NCI-H69 (cell line): ENCODE measurements at places on chromosomes 2 and 18.

- no peak for DNase-seq
These were observed 64.0 kb downstream of the SLC40A1 start for GRCh38 chr2:189516546-189516945.

GRCh38 chr2:224401641-224402342 lies at the start of gene FAM124B:
TSS of gene FAM124B (minus strand) at chr2:224402107. CDS start at chr2:224401768, 339 bp downstream.
- DNase-seq: peak; percentile 53

GRCh38 chr2:65574993-65575392 lies 142.6 kb upstream of the SPRED2 start:
- no peak for DNase-seq

- peak; percentile 38 for DNase-seq
These were observed 86.0 kb downstream of the EPHA4 start for GRCh38 chr2:221486106-221486505.

DNA sequence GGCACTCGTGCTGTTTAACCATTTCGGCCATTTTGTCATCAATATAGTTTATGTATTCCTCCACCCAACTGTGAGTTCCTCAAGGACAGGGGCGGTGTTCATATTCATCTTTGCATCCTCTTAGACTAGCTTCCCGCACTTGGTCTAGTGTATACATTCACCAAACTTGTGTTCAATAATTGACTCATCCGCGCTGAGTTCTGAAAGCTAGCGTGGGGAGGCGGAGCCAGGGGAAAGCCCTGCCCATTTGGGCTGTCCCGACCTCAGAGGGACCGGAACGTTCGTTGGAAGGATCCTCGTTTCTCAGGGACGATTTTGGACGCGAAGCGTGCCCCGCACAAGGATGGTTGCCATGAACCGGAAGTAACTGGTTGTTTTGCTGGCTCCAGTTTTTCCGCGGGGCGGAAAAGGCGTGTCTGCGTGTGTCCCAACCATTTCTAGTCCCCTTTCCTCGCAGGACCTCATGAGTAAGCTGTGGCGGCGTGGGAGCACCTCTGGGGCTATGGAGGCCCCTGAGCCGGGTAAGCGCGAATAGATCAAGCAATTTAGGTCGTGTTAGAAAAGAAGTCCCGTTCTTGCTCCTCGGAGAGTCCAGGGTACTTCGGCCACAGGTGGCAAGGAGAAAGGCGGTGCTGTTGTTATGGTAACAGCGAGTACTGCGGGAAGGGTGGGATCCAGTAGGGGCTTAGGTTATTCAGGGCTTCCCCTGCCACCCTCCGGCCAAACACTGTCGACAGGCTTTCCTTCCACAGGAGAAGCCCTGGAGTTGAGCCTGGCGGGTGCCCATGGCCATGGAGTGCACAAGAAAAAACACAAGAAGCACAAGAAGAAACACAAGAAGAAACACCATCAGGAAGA lies at the start of gene INO80B:
Gene INO80B, plus strand, starts transcription at position 434 of the 858 bp plus-strand sequence. Its CDS starts 30 bp downstream, at position 464.
- peak; percentile 94 for DNase-seq

DNA sequence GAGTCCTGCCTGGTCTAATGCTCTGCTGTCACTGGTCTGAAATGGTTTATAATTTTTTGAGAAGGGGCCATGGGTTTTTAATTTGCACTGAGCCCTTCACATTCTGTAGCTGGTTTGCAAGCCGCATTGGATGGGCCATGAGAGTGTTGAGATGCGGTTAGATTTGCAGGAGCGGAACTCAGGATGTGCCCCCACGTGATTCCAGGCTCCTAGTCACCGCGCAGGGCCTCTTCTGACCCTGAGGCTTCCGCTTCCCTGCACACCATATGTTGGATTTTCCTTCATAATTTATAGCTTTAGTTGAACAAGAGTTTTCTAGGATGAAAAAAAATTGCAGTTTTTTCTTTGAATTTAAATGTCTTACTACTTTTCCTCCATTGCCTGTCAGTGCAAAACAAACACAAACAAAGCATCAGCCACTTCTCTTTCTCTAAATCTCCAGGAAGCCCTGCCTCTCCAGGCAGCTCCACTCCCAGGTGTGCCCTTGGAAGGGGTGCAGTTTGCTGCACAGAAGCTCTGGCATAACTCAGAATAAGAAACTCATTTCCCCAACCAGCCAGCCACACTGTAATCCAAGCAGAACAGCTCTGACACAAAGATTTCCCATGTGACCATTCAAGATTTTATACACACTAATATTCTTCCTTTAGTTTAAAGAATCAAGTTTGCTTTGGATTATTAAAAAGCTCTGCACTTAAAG lies 18.4 kb upstream of the TPO start:
- no peak for DNase-seq

GRCh38 chr18:55634545-55634944 lies 46.6 kb upstream of the TCF4 start:
- DNase-seq: no peak

DNA sequence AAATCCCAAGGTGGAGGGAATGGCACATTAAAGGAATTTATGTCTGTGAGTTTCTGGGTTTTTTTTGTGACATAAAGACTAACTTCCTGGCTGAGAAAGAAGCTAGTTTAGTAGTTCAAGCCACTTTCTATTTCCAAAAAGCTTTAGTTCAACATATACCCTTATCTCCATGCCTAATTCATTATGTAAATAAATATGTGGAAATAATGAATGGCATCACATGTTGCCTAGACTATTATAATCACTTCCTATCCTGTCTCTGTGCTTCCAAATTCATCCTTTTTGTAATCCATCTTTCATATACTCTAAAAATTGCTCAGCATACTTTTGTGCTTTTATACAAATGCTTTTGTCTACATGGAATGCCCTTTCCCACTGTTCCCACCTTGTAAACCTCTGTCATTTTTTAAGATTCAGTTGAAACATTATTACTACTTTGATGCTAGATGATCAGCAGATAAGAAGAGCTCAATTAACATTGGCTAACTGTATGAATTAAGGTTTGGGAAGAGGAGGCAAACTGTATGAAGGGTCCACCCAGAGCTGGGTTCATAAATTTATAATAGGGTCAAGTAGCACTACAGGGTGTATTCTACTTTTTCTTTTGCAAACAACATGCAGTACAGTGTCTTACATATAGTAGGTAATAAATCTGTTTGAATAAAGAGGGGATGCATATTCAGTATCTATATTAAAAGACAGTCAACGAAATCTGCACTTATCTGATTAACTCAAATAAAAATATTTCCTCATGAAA lies 61.7 kb upstream of the MTIF2 start:
- DNase-seq: no peak

DNA sequence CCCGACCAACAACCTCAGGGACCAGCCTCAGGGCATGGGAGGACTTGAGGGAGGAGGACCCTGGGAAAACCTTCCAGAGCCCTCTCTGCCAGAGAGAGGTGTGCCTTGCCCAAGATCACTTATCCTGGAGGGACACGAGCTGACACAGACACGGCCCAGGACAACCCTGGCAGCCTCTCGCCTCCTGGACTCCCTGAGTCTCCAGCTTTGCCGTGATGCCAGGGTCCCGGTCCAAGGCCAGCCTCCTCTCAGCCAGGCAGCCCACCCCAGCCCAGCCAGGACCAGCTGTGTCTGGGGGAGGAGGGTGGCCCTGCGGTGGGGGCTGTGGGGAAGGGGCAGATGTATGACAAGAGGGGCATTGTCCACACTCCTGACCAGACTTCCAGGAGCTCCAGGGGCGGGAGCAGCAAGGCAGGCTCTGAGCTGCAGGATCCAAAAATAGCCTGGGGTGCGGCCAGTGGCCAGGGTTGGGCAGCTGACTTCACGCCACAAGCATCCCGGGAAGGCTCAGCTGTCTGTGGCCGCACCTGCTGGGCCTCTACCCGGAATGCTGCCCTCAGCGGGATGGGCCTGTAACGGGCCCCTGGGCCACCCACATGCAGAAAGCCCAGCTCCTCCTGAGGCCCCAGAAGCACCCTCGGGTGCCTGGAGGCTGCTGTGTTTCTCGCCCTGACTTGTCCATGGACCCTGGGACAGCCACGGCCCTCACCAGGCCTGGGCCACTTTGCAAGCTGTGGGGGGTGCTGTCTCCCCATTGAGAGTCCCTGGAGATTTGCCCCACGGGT lies 65.5 kb upstream of the GPC1 start:
- no peak for DNase-seq

DNA sequence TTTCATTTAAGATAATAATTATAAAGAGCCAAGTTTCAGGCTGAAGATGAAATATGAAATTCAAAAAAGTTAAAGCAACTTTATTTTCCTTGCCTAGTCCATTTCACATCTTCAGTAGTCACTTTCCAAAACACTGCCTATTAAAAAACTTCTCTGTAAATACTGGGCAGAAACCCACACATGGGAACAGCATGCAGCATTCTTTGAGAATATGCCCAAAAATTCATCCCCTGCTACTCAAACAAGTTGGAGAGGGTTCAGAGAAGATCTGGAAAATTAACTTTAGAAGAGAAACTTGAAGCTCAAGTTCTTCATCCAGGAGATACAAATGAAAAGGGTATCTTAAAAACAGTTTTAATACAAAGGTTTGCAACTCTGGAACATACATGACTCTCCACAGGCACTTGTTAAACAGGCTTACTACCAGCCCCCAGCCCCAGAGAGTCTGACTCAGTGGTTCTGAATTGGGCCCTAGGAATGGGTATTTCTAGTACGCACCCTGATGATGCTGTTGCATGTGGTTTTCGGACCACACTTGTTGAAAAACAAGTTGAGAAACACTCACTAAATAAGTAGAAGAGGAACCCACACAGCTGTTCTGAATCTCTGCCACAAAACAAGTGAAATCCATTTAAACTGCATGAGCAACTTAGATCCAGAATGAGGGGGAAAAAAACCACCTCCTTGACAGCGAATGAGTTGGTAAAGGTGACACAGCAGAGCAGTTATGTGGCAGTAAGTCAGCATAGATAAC lies 329.1 kb downstream of the SATB2 start:
- no peak for DNase-seq

GRCh38 chr2:222433332-222434173 lies 9.2 kb downstream of the SGPP2 start:
- peak; percentile 81 for DNase-seq

DNA sequence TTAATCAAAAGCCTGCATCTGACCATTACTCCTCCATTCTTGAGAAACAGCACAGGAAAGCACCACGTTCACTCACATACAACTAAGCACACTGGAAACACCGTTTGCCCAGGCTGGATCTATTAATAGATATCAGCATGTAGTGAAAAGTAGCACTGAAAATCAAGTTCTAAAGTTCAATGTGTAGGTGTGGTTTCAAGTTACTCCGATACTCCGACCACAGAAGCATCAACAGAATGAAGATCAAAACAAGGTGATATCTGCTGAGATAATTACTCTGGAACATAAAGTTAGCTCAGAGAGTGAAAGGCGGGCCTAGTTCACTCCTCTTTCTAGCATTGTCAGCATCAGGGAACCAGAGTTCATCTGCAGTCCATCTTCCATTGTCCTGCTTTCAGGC lies 1367.4 kb upstream of the ACVR2A start:
- DNase-seq: no peak

DNA sequence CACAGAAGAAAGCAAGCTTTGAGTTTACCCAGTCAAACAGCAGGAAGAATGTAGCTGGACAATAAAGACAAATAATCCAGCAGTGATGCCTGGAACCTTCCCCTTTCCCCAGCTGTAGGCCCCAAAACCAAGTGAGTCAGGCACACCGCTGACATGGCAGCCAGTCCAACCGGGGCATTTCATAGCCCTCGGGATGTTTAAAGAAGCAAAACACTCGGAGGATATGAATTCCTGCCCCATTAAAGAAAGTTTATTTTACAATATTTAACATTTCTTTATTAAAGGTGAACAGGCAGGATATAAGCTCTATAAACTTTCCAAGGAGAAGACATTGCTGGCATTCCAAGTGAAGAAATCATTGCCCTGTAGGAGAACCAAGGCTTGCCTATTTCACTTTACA lies 507.6 kb upstream of the TNP1 start:
- no peak for DNase-seq

DNA sequence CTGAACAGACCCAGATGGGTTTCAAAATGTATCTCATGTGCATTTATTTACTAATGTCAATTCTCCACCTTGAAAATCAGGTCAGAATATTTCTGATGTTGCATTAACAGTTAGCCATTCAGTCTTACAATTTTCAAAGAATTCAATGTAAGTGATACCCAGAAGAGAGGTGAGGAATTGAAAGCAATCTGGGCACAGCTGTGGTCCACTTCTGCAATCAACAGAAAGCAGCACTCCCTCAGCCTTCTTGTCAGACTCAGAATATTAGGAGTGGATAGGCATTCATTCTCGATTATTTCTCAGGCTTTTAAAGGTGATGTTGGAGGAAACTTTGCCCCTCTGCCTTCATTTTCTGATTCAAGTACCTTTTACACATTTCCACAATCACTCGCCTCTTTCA lies 15.7 kb downstream of the CCL20 start:
- DNase-seq: no peak

DNA sequence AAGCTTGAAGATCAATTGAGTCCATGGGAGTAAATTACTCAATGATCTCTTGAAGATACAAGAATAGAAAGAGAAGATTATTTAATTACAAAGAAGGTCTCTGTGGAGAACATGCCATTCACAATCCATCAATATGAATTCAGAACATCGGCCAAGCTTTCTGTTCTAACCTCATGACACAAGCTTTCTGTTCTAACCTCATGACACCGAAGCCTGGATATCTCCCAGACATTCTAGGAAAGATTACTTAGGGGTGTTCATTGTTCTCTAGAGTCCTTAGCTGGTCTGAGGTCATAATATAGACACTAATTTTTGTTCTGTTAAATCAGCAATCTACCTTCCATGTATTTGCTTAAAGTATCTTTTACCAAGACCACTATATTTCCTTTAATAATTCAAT lies 95.5 kb downstream of the RDH14 start:
- no peak for DNase-seq

DNA sequence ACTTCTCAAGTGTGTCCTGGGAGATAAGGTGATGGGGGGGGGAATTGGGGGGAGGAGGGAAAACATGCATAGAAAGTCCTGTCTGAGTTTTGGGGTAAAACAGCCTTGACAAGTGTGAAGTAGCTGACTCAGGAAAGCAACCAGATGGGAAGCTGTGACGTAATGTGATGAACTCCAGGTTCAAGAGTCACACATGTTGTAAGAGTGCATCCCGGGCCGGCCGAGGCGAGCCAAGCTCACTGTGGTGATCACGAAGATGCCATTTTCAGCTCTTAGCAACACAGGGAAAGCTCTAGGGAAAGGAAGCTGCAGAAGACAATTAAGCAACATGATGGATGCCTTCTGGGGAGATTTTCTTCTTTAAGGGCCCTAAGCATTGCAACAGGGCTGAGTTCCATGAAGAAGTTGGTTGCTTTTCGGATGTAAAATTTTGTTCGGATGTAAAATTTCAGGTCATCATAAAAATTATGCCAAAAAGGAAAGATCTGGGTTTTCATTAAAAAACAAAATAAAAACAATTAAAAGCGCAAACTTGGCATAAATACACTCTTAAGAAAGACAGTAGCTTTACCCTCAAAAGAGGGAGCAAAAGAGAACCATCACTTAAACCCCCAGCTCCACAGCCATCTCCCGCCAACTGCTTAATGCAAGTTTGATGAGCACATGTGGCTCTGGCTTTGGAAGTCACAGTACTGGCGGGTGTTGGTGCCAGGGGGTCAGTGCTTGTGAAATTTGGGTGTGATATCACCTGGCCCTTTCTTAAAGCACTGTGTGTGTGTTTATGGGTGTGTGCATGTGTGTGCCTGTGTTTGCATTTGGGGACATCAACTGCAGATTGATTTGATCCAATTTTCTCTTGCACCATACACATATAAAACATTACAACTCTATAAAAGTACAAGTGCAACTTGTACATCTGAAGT lies 19.1 kb downstream of the SERTAD2 start:
- no peak for DNase-seq
